Spinal cord (tissue), 10 donors: ENCODE measurements at places on chromosomes 5 and 9. TPM values are rescaled to one million over a fixed set of nuclear protein-coding genes. Genes with fewer than 3 reads are reported as not detected.
A peak's percentile ranks its signal among the peaks of the same experiment; 100 is the strongest.

- DNase-seq = no peak
These were observed 41.1 kb upstream of the CCNH start for GRCh38 chr5:87453801-87454200.

DNA sequence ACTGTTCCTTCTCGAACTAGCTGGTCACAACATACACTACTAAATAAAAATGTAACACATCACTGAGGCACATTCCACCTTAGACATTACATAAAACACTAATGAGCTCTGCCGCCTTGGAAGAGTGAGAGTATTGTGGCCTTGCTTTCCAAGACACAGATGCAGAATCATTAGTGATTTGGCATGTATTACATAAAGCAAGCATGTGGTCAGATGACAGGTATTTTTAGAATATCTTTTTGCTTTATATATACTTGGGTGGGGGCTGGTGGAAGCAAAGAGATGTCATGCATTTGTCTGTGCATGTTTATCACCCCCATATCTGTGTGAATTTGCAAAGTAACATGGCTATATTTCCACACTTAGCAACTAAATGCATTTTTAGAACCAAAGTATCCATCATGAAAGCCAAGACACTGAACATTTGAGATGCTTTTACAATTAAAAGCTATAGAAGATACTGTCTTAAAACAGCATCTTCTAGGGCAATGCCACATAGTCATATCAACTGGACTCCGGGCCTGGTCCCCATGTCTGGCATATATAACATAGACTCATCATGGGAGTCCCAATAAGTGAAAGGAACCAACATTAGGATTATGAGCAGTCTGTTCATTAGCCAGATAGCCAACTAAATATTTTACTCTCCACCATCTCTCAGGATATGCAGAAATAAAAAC lies 213.5 kb downstream of the MEF2C start:
- peak; percentile 65 for DNase-seq

- DNase-seq = no peak
These were observed 43.1 kb upstream of the SLC2A8 start for GRCh38 chr9:127353882-127354281.

DNA sequence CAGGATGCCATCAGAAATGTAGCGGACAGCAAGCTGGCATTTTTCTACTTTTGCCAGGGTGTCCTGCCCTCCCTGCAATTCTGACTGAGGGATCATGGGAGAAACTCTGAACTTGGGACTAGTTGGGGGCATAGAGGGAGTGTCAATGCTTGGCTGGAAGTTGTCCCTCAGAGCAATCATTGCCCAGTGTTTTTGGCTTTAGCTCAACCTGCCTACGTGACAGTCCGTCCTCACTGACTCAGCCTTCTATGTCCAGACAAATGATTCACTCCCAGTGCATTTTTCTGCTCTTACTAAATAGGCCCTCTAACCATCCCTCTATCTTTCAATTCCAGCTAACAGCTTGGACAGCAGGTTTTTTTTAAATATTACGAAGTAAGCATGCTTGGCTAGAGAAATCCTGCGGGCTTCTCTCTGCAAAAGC lies 627.4 kb downstream of the TLR4 start:
- DNase-seq = peak; percentile 8

- peak; percentile 70 for DNase-seq
These were observed 789.3 kb downstream of the SEMA5A start for GRCh38 chr5:8756498-8757084.

DNA sequence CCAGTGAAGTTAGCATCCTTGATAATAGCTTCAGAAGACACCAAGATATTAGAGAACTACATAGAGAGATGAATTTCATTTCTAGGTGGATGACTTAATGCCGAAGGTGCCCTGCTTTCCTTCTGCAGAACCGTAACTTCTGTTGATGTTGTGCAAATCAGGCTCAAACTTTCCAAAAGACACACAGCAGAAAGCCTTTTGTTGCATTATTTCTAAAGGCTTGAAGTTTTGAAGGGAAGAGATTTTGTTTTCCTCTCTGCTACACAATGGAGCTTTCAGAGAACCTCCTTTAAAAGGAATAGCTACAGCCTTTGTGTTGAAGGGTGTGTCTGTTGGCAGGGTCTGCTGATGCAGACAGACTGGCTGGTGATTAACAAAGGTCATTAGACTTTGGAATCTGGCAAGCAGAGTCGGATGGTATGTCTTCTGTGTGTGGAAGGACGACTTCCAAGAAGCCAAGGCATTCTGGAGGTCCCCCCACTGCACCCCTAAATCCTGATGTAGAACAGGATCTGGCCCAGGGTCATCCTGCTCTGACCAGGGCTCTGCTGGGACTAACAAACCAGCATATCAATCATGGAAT lies 57.8 kb downstream of the ZNF462 start:
- no peak for DNase-seq

- DNase-seq = no peak
These were observed 114.8 kb upstream of the ELL2 start for GRCh38 chr5:96076451-96076850.

- peak; percentile 49 for DNase-seq
These were observed 220.0 kb downstream of the PDE4D start for GRCh38 chr5:59673438-59674058.

- DNase-seq = no peak
These were observed 11.1 kb upstream of the NKX2-5 start for GRCh38 chr5:173246135-173246495.

GRCh38 chr5:140951636-140952035 lies 14.6 kb upstream of the PCDHAC2 start:
- DNase-seq = no peak

DNA sequence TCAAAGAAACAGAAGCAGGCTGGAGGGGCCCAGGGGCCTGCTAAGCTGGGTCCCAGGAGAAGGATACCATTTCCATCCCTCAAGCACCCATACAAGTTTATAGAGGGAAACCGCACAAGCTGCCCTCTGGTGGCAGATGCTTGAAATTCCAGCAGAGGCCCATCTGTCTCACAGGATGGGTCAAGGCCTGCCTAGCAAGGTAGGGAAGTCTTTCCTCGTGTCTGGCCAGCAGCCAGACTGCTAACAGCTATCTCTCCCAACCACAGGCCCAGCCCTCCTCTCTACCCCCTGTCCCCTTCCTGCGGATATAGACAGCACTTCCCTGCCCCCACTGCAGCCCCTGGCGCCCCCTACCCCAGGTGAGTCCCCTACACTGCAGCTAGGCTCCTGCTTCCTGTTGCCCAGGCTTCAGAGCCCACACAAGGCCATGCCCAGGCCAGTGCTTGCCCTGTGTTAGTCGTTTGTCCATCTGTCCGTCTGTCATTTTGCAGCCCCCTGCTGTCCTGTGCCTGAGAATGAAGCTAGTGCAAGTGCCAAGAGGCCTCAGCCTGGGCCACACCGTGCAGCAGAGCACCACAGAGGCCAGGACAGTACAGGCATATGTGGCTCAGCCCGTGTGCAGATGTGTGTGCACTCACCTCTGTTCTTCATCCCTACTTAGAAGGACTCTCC lies 26.2 kb downstream of the TCF7 start:
- peak; percentile 35 for DNase-seq

- no peak for DNase-seq
These were observed 118.2 kb downstream of the KLHL3 start for GRCh38 chr5:137617528-137618205.

DNA sequence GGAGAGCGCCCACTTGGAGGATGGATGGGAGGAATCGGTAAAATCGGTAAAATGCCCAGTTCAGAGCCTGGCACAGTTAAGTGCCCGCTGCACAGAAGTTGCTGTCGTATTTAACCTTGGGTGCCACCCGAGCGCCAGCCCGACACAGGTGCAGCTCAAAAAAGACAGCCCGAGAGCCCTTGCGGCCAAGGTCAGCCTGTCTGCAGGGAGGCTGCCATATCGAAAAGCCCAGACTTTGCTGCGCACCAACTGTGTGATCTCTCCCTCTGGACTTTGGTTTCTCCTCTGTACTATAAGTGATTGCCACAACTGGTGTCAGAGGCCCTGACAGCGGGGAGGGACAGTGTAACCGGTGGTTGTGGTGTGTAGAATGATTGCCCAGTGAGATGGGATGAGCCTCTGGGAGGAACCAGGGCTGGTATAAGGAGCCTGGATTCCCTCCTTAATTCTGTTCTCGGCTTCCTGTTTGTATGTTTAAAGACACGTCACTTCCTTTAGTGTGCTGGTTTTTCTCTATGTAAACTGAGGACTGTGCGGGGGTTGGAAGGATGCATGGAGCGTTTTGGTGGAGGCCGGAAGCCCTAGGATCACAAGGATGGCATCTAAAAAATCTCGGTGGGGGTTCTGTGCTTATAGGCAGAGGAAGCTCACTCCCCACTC lies 792 bp downstream of the NTMT1 start:
- no peak for DNase-seq

GRCh38 chr5:3330442-3330841 lies 265.2 kb upstream of the IRX1 start:
- DNase-seq = no peak

DNA sequence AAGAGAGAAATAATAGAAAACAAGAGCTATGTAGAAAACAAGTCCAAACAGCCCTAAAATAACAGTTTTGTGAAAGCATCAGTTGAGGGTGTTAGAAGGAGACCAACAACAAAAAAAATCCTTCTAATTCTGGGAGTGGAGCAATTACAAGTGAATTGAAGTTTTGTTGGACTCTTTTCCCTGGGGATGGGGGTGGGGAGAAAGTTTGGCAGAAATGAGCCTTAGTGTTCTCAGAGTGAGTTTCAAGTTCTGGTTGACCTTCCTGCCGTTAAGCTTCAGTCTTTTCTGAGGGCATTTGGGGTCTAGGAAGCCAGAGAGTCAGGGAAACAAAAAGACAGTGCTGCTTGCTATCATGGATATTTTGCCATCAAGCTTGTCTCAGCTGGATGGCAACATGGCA lies 106.3 kb upstream of the TRIM32 start:
- peak; percentile 80 for DNase-seq

GRCh38 chr9:136047775-136048559 lies 47.1 kb downstream of the NACC2 start:
- DNase-seq = no peak

DNA sequence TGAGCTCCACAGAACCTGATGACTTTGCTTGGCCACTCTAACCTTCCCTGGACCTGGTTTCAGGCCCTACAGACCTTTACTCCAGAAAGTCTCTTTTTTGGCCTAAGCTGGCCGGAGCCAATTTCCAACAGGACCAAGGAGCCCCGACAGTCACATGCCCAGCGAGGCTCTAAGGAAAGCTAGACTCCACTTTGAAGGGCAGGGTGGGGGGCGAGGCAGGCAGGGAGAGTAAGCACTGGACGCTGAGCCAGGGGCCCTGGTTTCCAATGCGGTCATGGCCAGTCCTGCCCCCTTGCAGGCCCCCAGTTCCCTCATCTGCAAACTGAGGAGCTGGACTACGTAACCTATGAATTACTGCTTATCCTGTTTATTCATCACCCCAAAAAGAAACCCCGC lies 65.2 kb downstream of the ADAMTS2 start:
- DNase-seq = no peak

GRCh38 chr5:72841756-72842535 lies 25.5 kb downstream of the TNPO1 start:
- no peak for DNase-seq

DNA sequence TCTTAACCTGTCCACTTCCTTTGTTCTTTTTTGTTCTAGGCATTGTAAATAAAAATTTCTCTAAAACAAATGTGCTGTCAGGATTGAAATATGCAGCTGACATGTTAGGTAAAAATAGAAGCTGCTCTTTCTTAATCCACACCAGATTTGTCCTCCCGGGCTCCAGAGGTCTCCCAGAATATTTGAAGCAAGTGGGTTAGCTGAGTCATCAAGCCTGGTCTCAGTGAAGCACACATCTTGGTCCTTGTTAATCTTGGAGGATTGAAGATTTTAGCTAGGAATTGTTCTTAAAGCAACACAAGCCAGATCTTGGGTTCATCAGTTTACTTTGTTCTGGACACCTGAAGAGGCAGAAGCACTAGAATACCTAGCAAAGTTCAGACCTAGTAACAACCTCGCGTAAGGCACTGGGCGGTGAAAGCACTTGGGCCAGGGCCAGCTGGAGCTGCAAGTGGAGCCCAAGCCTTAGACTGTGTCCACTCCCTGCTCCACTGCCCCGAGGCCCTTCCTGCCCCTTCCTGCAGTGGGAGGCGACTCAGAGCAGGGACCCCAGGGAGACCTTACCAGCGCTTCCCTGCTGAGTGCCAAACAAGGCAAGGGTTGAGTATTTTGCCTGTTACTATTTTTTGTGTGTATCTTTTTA lies 36.5 kb downstream of the HABP4 start:
- no peak for DNase-seq

DNA sequence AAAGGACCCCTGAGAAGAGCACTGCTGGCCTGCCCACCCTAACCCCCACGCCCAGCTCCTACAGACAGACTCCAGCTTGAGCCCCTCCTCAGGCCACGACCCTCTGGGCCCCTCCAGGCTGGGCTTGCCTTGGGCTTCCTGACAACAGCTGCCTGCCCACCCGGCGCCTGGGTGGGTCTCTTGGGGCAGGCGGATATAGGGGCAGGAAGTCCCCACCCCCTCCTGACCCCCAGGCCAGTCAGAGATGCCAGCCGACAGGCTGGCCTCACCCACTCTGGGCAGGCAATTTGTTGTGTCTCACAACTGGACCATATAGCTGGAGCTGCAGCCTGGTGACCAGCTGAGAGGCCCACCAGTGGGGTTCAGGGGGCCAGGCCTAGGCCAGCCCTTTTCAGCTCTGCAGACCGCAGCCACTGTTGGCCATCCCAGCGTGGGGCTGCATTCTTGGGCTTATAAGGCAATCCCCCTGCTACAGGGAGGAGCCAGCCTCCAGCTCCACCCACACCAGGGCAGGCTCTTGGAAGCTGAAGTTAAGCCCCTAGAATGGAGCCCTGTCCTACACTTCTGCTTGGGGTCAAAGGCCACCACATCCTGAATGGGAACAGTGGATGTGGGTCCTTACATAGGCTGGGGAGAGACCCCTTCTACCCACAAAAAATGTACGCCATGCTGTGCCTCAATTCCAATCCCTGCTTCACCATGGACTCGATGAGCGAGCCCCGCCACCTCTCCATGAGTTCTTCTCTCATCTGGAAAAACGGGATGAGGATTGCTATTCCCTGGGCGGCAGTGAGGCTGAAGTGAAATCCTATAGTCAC lies 2.0 kb downstream of the PDLIM7 start:
- DNase-seq = no peak

DNA sequence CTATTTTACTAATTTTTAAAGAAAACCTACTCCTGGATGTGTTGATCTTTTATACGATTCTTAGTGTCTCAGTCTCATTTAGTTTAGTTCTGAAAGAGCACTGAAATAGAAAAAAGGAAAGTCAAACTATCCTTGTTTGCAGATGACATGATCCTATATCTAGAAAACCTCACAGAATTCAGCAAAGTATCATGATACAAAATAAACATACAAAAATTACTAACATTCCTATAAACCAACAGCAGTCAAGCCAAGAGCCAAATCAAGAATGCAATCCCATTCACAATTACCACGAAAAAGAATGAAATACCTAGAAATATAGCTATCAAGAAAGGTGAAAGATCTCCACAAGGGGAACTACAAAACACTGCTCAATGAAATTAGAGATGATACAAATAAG lies 225.8 kb upstream of the CDH18 start:
- no peak for DNase-seq

FAT2 gene
- polyA plus RNA-seq = 5.1 TPM

ADGRV1 gene
- 101 TPM for polyA plus RNA-seq

TAF11L10 gene
- not detected for polyA plus RNA-seq

EIF4E1B gene
- polyA plus RNA-seq = 1.9 TPM

PTTG1 gene
- 40.2 TPM for polyA plus RNA-seq

BAAT gene
- 0.48 TPM for polyA plus RNA-seq

C5orf52 gene
- polyA plus RNA-seq = not detected

HRCT1 gene
- polyA plus RNA-seq = 0.81 TPM

ARRDC1 gene
- 54.3 TPM for polyA plus RNA-seq

HAVCR2 gene
- polyA plus RNA-seq = 8.5 TPM

PPP1R26 gene
- 37.2 TPM for polyA plus RNA-seq

CTSV gene
- polyA plus RNA-seq = 4.0 TPM

EGFL7 gene
- polyA plus RNA-seq = 46.8 TPM
